ENCODE measurements at places on chromosomes 1 and 21.

GRCh38 chr1:229217716-229218115 lies 53.2 kb upstream of the RAB4A start:
- DNase-seq = no peak

- no peak for DNase-seq
Observed at GRCh38 chr1:94154989-94155388, 34.0 kb upstream of the ABCA4 start.

GRCh38 chr1:8698012-8698630 lies 119.3 kb downstream of the RERE start:
- no peak for DNase-seq

DNA sequence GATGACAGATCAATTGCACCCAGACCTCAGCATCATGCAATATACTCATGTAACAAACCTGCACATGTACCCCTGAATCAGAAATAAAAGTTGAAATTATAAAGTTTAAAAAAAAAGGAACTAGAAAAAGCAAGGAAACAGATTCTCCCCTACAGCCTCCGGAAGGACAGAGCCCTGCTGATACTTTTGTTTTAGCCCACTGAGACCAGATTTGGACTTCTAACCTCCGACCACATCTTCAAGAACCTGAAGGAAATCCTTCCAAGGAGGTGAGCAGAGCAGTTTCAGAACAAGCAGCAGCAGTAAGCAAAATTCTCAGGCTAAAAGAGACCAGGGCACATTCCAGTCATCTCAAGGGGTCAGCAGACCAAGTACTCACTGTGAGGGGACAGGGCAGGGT lies 54.5 kb downstream of the TM2D1 start:
- DNase-seq = no peak

DNA sequence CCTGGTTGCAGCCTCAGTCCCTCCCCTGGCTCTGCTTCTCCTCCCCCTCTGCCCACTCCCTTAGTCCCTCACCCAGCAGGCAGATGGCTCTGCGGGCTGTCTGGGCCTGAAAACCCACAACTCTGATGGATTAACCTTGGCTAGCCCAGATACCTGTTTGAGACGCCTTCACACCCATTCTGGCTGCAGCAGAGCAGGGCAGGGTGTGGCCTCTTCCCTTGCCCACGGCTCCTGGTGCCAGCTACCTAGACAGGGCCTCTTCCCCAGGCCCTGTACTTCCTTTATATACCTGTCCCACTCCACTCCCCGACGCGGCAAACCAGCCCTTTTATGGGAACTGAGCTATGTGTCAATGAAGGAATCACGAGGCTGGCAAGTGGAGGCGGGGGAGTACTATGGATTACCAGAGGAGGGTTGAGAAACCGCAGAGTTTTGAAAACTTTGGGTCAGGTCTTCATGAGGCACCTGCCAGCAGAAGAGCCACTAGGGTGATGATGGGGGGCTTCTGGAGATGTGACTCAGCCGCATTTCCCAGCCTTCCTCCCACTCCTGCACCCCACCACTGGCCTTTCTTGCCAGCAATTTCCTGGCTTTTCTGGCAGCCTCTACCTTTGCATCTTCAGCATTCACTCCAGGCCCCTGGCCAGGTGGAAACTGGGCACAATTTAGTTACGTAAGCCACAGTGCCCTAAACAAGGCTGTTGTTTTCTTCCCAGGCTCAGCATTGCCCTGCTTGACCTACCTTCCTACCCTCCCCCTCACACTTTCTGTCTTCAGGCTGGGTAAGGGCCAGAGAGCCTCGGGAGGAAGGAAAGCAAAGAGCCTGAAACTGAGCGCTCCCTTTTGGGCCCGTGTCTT lies at the start of gene CHI3L1:
Gene CHI3L1 (minus strand): TSS at position 259 of the 858 bp plus-strand sequence. CDS start 81 bp downstream, at position 178.
- DNase-seq = no peak

GRCh38 chr1:178954325-178954690 lies 71.4 kb upstream of the FAM20B start:
- DNase-seq = no peak

GRCh38 chr1:196380316-196380715 lies 227.9 kb downstream of the KCNT2 start:
- DNase-seq = no peak

Measured in stimulated activated CD4-positive, alpha-beta T cell treated with anti-CD3 and anti-CD28 coated beads, Interleukin-12 subunit alpha, Interleukin-12 subunit beta, amount 100 ng/mL, for 24 hours (primary cell).